Activated naive CD4-positive, alpha-beta T cell treated with anti-CD3 and anti-CD28 coated beads for 36 hours (primary cell): ENCODE measurements at places on chromosomes 2 and 18. TPM values are rescaled to one million over a fixed set of nuclear protein-coding genes. Genes with fewer than 3 reads are reported as not detected.

Gene TMEM169
- 0.57 TPM for total RNA-seq

Gene FSHR
- not detected for total RNA-seq

Gene NETO1
- not detected for total RNA-seq

Gene SOWAHC
- total RNA-seq = 0.38 TPM

Gene SULT1C4
- total RNA-seq = not detected

Gene CYP27A1
- total RNA-seq = not detected

Gene TRAK2
- total RNA-seq = 10.4 TPM

Gene SLC4A5
- total RNA-seq = 2.3 TPM

Gene PSMA8
- 2.1 TPM for total RNA-seq

Gene MOCOS
- total RNA-seq = not detected

Gene CYS1
- total RNA-seq = not detected

Gene RAPH1
- total RNA-seq = 8.6 TPM

Gene TDRD15
- not detected for total RNA-seq

Gene SAG
- total RNA-seq = 0.19 TPM

Gene MOGAT1
- not detected for total RNA-seq

Gene CPLX4
- not detected for total RNA-seq

Gene CABLES1
- total RNA-seq = 0.12 TPM

Gene LRRC30
- not detected for total RNA-seq
